ENCODE measurements at places on chromosomes 5 and 9. TPM values are rescaled to one million over a fixed set of nuclear protein-coding genes. Genes with fewer than 3 reads are reported as not detected.

PCDHGA6 gene
- total RNA-seq = 9.6 TPM

- DNase-seq = no peak
These were observed at the start of gene CERCAM for GRCh38 chr9:128420651-128421481. CERCAM (plus strand) TSS chr9:128420857; CDS start chr9:128420878, 21 bp downstream.

DNA sequence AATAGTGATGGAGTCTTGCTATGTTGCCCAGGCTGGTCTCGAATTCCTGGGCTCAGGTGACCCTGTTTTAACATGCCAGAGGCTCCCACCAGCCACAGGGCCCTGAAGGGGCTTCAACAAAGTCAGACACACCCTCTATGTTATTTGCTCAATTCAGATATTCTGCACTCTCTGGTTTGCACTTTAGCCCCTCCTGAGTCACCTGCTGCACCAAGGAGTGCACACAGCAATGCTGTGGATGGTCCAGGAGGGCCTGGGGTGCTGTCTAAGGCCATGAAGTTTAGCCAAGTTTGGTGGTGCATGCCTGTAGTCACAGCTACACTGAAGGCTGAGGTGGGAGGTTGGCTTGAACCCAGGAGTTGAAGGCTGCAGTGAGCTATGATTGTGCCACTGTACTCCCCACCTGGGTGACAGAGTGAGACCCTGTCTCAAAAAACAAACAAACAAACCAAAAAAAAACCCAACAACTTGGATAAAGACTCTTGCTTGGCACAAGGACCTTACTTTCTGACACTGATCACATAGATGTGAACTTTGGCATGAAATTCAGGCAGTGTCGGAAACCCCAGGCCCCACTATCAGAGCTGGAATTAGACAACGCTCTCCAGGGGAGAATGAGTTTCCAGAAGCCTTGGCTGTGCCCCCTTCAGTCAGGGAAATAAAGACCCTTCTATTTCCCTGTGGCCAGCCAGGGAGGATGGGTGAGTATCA is 39.7 kb upstream of the CDKN2AIPNL start:
- DNase-seq = no peak

- DNase-seq = no peak
These were observed 132.4 kb downstream of the CDH10 start for GRCh38 chr5:24512423-24512822.

GRCh38 chr5:124599028-124599973 is 147.1 kb downstream of the ZNF608 start:
- DNase-seq = no peak

- no peak for DNase-seq
These were observed 242.2 kb downstream of the SYK start for GRCh38 chr9:91043811-91044175.

Measured in urinary bladder (tissue), 4 donors.